ENCODE measurements at places on chromosomes 2 and 18.

DNA sequence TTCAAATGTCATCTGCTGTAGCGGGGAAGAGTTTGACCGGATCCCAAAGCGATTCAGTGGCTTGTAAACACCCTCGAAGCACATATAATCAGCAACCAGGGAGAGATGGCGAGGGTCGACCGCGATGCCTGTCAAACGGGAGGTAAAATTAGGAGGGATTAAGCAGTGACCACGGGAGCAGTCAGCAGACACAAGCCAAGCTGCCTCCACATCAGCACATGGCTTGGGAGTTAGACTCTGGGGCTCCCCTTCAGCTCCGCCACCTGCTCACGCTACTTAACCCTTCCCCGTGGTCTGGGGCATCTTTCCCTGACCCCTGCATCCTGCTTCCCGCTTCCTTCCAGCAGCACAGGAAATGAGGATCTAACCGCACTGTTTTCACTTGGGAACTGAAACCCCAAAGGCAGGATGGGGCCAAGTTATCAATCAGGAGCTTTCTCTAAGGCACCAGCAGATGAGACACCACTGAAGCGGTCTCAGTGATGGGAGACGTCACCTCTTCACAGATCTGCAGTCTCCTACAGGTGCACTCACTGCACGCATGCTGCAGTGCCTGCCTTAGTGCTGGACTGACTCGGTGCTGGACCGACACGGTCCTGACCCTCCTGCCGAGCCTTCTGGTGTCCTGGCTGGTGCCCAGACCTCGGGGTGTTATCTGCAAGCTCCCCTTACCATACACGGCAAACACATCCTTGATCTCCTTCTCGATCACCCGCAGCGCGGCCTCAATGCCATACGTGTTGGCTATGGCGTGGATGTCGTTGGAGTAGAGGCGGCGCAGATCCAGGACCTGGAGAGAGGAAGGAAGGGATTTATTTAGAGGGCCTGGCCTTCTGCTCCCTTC is 77.5 kb downstream of the POLR1A start:
- no peak for DNase-seq

GRCh38 chr2:120180066-120180465 is 43.1 kb downstream of the TMEM185B start:
- DNase-seq = no peak

DNA sequence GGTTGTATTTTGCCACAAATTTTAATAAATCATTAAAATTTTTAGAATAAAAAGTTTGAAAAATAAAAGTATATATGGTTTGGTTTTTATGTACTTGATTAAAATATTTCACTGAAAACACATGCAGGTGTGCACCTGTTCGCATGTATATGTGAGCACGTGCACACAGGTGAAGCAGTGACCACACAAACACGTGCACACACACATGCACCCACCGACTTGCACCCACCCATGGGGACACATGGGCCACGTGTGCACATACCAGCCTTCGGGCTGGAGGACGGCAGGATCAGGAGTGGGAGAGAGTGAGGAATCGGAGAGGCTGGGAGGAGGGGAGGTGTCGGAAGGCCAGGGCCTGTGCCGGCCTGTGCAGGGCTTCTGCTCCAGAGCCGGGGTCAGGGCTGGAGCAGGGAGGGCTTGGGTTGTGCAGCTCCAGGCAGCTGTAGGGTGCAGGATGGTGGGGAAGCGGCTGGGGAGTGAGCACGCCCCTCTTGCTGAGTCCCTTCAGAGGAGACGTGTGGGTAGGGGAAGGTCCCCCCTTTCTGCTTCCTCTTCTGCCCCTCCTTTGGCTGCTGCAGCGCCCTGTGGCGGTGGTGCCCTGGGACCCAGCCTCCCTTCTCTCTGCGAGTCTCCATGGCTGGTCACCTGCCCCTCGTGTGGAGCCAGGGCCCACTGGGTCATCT is 106.9 kb upstream of the HDAC4 start:
- DNase-seq = no peak

- no peak for DNase-seq
These were observed 24.9 kb downstream of the PECR start for GRCh38 chr2:216056739-216057138.

DNA sequence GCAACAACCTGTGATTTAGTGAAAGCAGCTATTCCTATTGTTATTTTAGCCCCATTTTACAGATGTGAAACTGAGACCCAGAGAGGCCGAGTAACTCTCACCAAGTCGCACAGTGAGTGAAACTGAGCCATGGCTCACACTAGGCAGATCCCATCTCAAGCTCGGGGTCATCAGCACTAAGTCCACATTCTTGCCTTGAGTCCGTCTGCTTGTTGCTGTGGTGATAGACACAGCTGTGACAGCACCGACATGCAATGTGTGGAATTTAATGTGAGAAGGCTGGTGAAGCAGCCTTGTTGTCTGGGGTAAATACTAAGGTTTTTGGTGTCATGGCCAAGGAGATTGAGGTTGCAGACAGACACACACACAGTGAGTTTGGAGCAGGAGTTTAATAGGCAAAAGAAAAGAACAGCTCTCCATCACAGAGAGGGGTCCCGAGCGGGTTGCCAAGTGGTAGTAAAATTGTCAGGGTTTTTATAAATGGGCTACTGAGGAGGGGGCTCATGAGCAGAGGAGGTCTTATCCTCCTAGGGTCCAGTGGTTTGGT is 40.2 kb upstream of the GMCL1 start:
- no peak for DNase-seq

Data from pons (tissue), 1 donor.